ENCODE measurements at places on chromosomes 1 and 21.

DNA sequence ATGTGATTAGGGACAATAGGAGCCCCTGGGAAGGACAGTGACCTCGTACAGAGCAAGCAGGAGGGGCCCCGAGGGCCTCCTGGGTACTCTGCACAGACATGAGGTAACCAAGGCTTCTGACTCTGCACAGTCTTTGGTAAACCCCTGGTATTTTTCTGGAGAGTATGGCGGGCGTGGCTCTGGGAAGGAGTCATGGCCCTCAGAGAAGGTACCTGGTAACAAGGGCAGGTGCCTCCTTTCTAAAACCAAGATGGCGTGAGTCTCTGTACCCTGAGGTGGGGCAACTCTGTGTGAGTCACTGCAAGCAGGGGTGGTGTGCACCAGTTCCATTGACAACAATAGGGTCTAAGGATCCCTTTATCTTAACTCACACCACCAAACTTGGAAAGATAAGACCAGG is 39.9 kb upstream of the SLC19A1 start:
- DNase-seq, result no peak

- DNase-seq, result no peak
Observed at GRCh38 chr21:46604329-46604974, 430 bp downstream of the S100B start.

DNA sequence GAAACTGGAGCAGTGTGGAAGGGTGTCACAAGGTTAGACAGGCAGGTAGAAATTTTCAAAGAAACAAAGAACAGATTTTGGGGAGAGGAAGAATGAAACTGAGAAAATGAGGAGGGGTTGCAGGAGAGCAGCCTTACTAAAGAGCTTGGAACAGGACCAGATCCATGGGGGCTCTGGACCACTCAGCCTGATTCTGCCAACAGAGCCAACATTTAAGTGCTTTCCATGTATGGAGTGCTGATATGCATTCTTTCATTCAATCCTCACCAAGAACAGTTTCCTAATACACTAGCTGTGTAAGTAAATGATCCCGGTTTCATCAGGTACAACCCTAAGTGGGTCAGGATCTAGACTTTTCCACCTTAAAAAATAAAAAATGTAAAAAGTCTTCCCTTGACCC is 16.2 kb downstream of the LPGAT1 start:
- no peak for DNase-seq

DNA sequence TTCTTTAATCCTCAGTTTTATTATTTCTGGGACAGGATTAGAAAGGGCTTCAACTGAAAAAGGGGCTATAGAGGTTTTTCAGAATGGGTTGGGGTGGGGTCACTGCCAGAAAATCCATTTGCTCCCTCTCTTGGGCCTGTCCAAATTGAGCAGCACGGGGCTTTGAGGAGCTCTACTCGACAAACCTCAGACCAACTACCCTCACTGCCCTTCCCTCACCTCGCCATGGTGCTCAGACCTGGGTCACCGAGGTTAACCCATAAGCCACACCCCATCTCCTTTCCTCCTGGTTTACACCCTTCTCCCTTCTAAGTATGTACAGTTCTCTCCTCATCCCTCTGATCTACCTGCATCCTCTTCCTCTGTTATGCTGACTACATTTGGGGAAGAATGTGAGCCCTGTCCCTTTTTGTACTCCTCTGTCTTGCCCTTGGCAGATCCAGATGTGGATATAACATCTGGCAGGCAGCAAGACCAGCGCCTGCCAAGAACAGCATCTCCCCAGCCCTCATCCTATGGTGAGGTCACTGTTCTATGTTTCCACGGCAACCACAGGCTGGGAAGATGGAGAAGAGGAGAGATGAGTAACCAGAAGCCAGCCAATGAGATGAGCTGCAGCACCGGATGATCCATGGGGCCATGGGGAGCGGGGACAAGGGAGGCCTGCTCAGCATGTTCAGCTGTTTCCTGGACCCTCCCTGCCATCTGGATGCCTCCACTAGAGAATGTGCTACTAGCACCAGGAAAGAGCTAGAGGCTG is 3.7 kb upstream of the FABP3 start:
- no peak for DNase-seq

DNA sequence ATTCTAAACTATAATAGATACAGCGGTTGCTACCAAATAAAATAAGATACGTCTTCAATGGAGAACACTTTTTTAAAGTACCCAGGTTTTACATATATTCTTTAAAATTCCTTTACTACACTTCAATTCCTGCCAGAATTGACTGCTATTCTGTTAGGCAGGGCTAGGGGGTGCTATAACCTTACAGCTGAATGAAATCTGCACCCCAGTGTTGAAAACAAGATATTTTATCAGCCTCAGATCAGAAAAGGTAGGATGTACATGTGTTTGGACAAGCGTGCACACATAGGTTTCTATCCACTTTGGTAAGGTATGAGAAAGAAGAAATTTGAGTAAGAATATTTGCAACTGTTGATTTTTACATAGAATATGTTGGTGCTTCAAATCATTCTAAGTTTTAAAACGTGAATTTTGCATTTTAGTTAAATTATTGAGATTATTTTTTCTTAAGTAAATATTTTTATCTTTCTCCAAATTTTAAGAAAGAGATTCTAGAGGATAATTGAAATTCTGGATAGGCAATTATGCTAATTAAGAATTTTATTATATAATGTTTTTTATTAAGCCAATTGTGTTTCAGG is 490.8 kb upstream of the ADGRL4 start:
- no peak for DNase-seq

DNA sequence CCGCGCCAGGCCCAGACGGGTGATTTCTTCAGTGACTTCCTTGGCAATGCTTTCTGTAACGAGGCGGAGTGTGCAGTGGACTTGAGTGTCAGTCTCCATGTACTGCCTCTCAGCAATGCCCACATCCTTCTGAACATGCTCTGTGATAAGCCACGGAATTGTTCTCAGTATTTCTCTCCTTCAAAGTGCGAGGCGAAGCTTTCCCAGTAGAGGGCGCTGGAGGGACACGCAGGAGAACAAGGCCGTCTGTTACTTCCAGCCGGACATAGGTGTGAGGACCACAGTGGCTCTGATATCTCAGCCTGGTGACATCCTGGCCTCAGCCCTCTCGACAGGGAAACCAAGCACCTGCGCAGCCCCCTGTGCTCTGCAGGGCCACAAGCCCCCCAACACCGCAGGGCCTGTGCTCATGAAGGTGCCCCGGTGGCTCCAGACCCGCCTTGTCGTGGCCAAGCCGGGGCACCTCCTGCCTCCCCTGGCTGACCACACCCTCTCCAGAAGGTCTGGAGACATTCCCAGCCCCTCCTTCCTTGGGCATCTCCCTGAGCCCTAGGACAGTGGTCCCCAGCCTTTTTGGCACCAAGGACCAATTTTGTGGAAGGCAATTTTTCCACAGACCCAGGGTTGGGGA is 46.1 kb upstream of the BACE2 start:
- DNase-seq, result peak; percentile 82

DNA sequence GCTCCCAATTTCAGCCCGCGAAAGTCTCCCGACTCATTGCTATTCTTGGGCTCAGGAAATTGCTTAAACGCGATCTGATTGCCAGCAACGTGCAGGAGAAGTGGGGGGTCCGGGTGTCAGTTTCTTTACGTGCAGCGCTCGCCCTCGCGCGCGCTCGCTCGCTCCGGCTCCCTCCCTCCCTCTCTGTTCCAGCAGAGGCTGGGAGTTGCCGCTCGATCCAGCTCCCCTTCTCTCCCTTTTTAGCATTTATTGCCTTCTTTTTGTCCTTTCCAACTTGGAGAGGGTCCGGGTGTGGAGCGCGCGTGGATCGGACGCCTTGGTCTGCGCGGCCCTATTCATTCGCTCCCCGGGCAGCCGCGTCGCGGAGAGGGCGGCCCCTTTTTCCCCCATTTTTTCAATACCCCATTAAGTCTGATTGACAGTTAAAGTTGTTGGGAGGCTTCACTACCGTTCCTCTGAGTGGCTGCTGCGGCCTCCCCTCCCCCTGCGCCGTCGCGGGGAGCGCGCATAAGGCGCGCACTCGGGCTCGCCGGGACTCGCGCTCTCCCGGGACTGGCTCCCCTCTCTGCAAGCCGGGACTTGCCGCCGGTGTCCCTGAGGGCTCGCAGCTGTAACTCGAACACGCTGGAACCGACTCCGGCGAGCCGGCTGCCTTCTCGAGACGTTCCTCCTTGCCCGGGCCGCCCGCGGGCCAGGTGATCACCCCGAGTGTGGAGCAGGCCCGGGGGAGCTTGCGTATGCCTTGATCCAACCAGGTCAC is at the start of gene DHRS3:
DHRS3 (minus strand) TSS at position 310 of the 760 bp plus-strand sequence. CDS start 862 bp downstream, outside the sequence.
- peak; percentile 90 for DNase-seq

DNA sequence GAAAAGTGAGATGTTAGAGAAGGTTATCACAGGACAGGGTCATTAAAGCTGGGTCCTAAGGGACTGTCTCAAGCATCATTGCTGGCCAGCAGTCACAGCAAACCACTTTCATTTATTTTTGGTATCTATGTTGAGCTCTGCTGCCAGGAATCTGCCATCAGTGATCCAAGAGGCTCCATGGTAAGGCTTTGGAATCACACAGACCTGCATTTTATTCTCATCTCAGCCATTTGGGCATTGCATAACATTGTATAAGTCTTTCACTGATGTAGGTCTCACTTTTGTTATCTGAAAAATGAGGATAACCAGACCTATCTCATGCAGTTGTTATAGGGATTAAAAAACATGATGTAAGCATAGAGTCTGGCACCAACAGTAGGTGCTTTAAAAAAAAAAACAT is 77.5 kb downstream of the OMA1 start:
- DNase-seq, result no peak

GRCh38 chr21:37087188-37087587 is 14.1 kb downstream of the TTC3 start:
- no peak for DNase-seq

- DNase-seq, result no peak
Observed at GRCh38 chr1:56378341-56379070, 200.9 kb downstream of the PLPP3 start.

GRCh38 chr1:206590025-206590758 is 22.1 kb downstream of the EIF2D start:
- DNase-seq, result no peak

DNA sequence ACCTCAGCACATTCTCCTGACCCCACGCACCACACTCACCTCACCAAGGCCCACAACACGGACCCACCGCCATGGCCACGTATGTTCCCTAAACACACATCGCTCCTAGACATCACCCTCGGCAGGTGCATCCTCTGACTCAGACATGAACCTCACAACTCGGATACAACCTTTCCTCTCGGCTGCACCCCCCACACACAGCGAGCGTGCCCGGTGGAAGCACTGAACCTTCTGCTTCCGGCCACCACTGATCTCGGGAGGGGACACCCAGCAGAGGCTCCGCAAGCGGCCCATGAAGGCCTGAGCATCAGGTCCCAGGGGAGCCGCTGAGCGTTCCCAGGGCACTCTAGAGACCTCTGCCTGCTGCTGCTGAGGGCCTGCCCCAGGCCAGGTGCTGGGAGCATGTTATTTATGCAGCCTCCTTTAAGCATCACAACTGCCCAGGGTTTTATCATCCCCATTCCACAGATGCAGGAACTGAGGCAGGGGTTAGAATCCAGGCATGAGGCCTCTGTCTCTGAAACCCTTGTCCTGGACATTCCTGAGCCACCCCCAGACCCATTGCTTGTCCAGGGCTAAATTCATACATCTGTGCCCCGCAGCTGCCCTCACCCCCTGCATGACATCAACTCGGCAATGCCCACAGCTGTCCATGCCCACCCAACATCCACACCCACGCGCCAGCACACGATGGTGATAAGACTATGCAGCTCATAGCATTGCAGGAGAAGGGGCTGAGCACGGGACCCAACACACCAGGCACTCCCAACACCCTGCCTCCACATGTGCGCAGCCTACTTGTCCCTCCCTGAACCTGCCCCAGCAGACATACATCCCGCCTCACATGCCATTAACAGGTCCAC is 27.0 kb downstream of the SDC3 start:
- no peak for DNase-seq

DNA sequence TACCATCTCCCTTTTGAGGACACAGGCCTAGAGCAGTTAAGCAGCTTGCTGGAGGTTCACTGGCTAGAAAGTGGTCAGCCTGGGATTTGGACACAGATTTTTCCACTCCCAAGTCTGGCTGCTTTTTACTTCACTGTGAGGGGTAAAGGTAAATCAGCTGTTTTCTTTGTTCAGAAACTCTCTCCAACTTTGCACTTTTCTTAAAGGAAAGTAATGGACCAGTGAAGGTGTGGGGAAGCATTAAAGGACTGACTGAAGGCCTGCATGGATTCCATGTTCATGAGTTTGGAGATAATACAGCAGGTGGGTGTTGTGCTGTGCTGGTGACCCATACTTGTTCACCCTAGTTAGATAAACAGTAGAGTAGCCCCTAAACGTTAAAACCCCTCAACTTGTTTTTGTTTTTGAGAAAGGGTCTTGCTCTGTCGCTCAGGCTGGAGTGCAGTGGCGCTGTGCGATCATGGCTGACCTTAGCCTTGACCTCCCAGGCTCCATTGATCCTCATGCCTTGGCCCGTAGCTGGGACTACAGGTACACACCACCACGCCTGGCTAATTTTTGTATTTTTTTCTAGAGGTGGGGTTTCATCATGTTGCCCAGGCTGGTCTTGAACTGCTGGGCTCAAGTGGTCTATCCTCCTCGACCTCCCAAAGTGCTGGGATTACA is 4.2 kb downstream of the SOD1 start:
- DNase-seq, result no peak

DNA sequence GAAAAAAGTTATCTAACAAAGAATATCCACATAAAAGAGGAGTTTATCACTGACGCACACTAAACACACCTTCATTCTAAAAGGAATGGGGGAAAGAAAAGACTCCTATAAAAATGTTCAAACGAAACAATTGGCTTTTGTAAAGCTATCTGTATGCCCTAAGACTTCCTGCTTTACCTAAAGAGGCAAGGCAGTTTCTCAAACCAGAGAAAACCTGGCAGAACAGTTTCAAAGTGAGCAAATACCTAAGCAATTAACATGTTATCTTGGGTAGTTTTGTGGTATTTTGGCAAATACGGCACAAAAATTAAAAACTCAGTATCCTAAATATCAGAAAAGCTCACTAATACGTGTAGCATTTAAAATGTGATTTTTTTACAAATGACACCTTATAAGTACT is 1.9 kb downstream of the PUM1 start:
- DNase-seq, result no peak

DNA sequence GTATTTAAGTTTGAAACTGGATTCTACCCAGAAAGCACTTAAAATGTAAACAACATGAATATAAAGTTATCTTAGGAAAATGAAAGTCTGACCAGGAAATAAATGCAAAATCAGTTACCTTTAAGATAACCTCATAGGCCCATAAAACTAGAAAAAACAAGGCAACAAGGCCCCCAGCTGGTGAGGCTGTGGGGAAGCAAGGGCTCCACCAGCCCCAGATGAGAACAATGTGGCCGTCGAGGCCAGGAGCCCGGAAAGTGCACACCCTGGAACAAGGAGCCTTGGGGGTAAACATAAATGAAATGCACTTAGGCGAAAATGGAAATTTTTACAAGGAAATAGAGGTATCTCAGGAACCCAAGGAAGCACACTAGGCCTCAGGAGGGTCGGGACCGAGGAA is 37.9 kb upstream of the BMP8B start:
- DNase-seq, result no peak

All from left ventricle myocardium superior (tissue), 1 donor.